NCI-H82 (cell line): ENCODE measurements at places on chromosomes 7 and 10.

DNA sequence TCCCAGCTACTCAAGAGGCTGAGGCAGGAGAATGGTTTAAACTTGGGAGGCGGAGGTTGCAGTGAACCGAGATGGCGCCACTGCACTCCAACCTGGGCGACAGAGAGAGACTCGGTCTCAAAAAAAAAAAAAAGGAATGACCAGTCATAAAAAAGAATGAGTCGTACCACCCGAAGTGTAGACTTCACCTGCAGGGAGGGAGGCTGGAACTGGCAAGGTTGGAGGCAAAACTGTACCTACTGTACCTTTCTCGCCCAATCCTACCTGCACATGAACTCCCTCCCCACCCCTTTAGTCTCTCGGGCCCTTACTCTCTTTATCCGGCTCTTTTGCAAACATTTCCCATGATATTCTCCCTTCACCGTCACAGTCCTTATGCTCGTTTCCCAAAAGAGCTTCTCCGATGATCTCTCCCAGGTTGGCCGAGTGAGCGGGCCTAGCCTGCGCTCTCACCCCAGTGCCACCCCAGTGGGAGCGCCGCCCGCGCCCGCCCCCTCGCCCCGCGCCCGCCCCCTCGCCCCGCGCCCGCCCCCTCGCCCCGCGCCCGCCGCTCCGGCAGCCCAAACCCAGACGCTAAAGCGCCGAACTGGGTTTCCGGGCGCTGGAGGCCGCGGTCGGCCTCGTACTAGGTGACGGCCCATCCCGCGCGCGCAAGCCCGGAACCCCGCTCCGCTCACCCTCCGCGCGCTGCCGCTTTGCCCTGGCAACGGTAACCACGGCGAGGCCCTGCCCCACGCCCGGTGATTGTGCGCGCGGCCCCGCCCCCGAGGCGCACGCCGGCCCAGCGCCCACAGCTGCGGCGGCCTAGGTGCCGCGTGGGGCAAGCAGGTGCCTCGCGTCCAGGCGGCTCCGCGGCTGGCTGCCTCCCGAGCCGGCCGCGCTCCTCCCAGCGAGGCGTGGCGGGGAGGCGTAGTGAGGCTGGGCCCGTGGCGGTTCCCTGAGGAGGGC, at the start of gene SMKR1:
Gene SMKR1, plus strand, starts transcription at position 772 of the 948 bp plus-strand sequence. CDS start 294 bp downstream, outside the sequence.
- DNase-seq = peak; percentile 79

DNA sequence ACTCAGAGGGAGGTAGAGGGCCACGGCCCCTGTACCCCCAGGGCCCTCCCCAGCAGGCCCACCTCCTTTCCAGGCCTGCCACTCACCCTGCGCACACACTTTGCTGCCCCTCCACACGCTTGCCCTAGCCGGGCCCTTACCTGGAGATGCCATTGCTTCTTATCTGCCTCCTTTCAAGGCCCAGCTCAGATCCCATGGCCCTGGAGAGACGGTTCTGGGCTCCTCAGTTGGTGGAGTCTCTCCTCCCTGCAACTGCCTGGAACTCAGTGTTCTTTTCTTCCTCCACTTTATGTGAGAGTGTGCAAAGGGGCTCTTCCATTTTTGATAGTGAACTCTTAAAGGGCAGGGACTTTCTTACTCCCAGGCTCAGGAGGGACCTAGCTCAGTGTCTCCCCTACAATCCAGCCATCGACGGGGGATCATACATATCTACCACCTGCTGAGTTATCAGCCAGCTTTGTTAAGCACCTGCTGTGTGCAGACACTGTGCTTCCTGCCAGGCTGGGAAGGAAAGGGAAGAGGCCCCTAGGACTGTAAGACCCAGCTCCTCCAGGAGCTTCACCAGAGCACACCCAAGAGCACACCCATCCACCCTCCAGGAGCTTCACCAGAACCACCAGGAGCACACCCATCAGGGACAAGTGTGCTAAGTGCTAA, 89.3 kb upstream of the MACROH2A2 start:
- DNase-seq = no peak

- no peak for DNase-seq
Observed at GRCh38 chr10:114432566-114433093, 28.3 kb upstream of the AFAP1L2 start.

- no peak for DNase-seq
Observed at GRCh38 chr7:39042670-39043069, 65.0 kb downstream of the POU6F2 start.

DNA sequence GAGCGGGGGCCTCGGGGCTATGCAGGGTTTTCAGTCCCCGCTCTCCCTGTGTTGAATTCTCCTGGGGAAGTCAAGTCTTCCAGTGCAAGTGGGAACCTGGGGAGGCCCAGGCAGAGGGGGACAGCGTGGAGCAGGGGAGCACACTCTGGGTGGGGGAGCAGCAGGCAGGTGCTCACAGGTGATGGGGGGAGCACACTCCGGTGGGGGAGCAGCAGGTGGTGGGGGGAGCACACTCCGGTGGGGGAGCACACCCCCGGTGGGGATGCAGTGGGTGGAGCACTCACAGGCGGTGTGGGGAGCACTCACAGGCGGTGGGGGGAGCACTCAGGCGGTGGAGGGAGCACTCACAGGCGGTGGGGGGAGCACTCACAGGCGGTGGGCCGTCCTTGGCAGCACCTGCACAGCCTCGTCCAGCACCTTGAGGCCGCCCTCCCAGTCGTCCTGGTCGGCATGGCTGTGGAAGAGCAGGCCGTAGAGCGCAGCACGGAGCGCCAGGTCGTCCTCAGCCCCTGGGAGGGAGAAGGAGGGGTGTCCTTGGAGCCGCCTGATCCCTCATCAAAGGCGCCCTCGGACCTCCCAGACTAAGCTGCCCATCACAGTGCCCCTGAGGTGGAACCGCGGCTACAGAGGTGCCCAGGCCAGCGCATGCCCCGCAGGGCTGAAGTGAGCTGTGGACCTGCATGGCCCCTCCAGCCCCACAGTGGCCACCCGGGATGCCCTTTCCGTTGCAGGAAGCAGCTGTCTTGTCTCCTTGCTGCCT, 56.7 kb downstream of the CFAP46 start:
- DNase-seq = no peak
